NCI-H2081 treated with DMSO at 0.1 percent for 48 hours (cell line): ENCODE measurements at places on chromosomes 2 and 18.

GRCh38 chr2:38095079-38095995 is 19.4 kb upstream of the CYP1B1 start:
- no peak for DNase-seq

GRCh38 chr2:70906439-70907005 is 29.2 kb upstream of the ATP6V1B1 start:
- DNase-seq: no peak

GRCh38 chr18:47558110-47558750 is 306.8 kb upstream of the SKOR2 start:
- DNase-seq: no peak

DNA sequence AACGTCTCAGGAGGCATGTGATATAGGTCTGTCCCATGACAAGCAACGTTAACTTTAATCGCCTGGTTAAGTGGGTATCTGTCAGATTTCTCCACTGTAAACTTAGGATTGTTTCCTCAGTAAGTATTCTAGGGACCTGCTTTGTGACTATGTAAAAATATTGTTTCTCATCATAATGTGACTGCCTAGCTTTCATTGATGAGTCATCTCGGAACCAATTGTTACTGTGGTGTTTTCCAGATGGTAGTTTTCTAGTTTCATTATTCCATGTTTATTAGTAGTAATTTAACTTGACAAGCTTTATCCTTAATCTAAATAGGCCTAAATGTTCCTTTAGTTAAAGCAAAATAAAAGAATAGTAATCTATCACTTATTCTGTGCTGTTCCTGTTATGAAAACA is 28.2 kb upstream of the GATA6 start:
- no peak for DNase-seq

DNA sequence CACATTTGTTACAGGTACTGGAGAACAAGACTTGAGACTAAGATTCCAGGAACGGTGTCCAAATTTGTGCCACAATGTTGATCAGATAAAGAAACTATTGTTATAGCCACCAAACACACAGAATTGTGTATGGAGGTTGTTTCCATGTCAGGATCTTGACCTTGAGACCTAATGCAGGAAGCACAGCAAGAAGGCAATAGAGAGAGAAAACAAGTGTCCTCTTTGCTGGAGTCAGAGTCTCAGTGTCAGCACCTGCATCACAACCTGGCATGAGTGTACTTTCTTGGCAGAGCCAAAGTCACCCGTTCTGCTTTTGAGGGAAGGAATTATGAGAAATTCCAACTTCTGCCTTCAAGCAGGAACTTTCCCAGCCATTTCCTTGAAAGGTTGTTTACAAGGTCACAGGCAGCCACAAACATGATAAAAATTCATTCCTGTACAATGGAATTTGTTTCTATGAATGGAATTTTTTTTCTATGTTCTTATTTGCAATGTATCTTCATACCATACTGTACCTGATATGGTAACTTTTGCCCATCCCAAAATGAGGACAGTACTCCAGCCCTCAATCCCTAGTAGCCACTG is 118.4 kb downstream of the PKP4 start:
- DNase-seq: no peak

GRCh38 chr18:37659906-37660305 is 94.3 kb upstream of the CELF4 start:
- DNase-seq: no peak

DNA sequence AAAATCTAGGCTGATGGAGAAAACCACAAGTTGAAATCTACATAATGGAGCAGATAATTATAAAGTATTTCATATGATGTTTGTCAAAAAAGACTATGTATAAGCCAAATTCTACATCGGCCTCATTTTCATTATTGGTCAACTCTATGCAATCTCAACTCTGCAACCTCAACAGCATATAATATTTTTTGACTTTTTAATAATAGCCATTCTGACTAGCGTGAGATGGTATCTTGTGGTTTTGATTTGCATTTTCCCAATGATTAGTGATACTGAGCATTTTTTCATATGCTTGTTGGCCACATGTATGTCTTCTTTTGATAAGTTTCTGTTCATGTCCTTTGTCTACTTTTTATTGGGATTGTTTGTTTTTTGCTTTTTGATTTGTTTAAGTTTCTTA is 496.1 kb upstream of the SLC39A10 start:
- no peak for DNase-seq

GRCh38 chr2:45406621-45407020 is 204.4 kb downstream of the SRBD1 start:
- no peak for DNase-seq

DNA sequence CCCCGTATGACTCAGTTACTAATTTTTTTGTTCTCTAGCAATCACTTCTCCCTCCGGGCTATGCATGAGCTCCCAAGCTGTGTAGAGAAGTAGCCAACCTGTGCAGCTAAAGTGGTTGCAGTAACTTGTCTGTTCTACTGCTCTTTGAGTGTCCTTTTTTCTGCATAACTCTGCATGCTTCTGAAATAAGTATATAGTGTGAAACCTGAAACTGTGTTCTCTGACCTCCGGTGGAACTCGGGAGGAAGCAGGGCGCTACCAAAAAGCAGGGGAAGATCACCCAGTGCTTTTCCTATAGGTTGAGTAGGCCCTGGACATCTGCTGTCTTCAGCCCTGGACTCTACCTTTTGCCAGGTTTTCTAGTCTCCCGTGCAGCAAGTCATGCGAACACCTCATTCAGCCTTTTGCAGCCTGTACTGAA is 47.8 kb downstream of the PHLPP1 start:
- DNase-seq: no peak

DNA sequence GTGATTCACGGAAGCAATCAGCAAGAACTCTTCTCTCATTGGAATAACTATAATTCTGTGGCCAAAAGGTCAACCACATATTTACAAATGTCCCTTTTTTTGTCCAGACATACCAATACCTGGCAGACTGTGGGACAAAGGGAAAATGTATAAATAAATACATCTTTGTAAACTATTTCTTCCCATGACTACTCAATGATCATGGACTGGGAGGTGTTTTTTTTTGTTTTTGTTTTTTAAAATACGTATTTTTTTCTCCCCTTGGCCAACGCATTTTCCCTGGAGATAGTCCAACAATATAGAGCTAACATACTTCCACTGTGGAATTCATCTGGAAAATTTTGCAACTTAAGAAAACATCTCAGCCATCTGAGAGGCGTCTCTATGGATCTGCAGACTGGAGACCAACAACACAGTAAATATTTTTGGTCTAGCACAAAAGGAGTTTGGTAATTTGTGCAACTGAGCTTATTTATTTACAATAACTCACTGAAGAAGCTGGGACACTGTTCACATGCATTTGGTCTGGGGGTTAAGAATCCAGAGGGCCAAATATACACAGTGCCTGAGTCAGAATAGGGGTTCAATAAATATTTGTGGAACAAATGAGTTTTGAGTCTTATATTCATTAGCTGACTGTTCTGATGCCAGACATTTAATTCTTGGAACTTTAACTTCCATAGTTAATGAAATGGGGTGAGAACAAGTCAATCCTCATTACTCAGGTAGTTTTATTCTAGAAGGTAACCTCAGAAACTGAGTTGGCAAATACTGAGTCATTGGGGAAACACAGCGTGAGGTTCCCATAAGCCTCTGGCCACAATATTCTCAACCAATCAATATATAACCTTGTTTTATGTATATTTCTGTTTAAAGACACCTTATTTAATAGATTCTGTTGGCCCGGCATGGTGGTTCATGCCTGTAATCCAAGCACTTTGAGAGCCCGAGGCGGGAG is 36.2 kb downstream of the CCBE1 start:
- no peak for DNase-seq

DNA sequence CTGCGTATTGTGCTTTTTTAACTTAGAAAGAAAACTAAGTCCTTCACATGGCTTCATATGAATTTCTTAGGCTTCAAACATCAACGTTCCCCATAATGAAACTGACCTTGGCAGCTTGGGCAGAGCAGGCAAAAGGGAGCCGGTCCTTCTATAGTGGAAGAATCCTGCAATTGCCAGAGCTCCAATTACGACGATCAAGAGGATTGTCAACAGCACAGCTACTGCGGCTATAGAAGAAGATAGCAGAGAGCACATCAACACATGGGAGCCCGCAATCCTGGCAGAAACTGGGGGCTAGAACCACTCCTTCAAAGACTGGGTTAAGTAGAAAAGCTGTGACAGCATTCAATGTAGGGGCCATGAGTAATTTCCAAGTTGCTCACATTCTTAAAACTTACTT is 69.8 kb downstream of the DHRS9 start:
- no peak for DNase-seq

DNA sequence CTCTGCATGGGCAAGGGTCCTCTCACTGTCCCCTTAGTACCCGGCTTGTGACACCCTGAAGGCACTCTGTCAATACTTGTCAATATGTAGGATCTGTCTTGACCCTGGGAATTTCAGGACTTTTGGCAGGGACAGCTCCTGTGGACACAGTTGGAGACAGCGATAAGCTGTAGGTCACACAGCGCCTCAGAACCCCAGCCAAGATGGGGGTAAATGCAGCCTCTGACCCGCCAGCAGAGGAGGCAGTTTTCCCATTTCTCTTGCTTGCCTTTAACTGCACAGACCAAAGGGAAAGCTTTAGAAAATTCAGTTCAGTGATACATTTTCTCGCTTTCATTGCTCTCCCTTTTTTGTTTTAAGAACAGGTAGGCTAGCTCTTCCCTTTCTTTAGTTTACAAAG is 54.8 kb upstream of the KLHL29 start:
- no peak for DNase-seq

DNA sequence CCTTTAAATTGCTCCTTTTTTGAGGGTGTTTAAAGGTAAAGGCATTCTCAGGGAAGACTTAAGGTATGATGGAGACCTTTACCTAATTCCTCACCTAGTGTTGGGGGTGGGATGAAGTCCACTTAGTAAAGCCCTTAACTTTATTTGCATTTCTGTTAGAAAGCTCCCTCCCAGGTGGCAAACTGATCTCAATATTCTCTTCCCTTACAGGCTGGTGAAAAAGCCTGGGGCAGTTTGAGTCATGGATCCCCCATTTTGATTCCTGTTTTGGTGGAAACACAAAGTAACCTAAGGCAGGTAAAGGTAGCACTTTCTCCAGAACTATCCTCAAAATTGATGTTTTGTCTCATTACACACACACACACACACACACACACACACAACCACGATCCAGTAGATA is 33.8 kb upstream of the HNRNPA3 start:
- no peak for DNase-seq

GRCh38 chr2:191023235-191023679 is 9.3 kb upstream of the STAT1 start:
- no peak for DNase-seq

- DNase-seq: no peak
Observed at GRCh38 chr2:18883616-18884456, 294.5 kb upstream of the NT5C1B start.

- no peak for DNase-seq
Observed at GRCh38 chr18:44882163-44882868, 201.6 kb downstream of the SETBP1 start.

GRCh38 chr2:62200868-62201267 is 5.0 kb downstream of the B3GNT2 start:
- DNase-seq: no peak

DNA sequence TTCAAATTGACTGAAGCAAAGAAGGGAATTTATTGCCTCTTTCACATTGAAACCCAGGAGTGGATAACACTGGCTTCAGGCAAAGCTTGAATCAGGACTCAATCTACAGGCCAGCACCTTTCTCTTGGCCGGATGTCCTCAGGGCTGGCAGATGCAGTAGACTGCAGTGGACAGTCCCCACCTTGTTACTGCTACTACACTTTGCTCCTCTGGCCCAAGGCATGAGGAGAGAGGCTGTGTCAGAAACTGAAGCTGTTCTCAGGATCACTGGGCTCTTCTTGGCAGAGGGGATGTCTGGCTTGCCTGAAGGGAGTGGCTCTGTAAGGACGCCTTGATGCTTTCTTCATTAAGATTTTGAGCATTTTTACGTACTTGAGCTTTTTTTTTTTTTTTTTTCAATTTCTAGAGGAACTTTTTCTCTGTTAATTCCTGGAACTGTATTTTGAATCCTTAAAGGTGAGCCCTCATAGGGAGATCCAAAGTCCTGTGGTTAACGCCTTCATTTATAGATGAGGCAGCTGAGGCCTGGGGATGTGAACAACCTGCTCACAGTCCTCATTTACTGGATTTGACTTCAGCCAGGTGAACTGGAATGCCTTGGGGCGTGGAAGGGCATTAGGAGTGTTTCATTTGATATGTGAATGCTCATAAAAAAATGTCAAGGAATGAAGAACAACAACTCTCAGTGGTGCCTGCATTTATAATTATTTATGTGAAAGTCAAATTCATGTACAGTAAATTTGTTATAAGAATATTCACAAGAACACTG is 36.6 kb downstream of the CASP10 start:
- no peak for DNase-seq

GRCh38 chr18:54031243-54031642 is 193.2 kb downstream of the MBD2 start:
- DNase-seq: no peak

DNA sequence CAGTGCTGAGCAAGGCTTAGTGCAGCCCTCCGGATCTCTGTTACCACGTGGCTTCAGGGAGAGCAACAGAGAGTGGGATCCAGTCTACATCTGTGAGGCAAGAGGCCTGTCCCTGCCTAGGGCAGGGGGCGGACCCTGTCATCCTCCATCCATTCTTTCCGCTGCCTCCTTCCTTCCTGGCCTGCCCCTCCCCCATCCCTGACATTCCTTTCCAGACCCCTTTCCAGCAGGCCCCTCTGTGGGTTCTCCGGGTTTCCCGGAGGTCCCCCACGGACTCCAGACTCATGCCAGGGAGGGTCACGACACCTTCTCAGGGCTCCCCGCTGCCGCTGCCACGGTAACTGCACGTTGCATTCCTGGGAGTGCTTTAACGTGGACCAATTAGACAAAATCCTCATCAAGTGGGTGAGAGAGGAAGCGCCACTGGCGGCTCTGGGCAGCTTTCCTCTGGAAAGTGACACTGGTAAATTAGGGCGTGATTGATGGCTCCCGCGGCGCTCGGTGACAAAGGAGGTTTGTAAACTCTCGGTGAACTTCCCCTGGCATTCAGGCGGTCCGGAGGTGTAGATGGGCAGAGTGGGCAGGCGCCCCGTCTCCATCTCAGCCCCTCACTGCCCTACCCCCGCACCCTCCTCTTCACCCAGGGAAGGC is 11.4 kb downstream of the ATOH8 start:
- DNase-seq: no peak

DNA sequence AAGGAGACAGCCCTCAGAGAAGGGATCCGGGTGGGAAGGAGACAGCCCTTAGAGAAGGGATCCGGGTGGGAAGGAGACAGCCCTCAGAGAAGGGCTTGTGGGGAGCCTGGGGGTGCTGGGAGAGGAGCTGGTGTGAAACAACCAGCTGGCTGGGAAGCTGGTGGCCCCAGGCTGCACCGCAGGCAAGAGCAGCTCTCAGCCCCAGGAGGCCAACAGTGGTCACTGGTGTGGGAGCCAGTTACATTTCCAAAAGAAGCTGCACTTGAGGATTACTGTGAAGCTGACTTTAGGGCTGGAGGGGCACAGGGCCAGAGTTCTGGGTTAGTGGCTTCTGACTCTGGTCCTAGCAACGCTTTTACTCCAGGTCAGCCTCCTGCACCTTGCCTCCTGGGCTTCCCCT is 3.3 kb downstream of the HES6 start:
- no peak for DNase-seq

GRCh38 chr18:74914648-74915047 is 294.3 kb downstream of the PTGR3 start:
- DNase-seq: no peak

GRCh38 chr2:97718051-97718882 is 4.9 kb downstream of the ZAP70 start:
- no peak for DNase-seq
